Tracheal epithelial cell (primary cell): ENCODE measurements at places on chromosomes 12 and 14. TPM values are rescaled to one million over a fixed set of nuclear protein-coding genes. Genes with fewer than 3 reads are reported as not detected.

Gene ACOT6
- total RNA-seq = 0.24 and 0.43 TPM in 2 replicates

Gene KRT85
- total RNA-seq = not detected in 2 replicates

Gene SIX1
- 4.1 and 10.0 TPM in 2 replicates for total RNA-seq

Gene AMN
- total RNA-seq = 0.96 and 4.7 TPM in 2 replicates

Gene KRT79
- total RNA-seq = 0.21 and 0.24 TPM in 2 replicates

Gene GLIPR1L2
- 0.48 and 0.85 TPM in 2 replicates for total RNA-seq
